ENCODE measurements at places on chromosomes 5 and 9.

GRCh38 chr5:98468188-98468869 lies 305.1 kb upstream of the RGMB start:
- peak; percentile 71 for DNase-seq

DNA sequence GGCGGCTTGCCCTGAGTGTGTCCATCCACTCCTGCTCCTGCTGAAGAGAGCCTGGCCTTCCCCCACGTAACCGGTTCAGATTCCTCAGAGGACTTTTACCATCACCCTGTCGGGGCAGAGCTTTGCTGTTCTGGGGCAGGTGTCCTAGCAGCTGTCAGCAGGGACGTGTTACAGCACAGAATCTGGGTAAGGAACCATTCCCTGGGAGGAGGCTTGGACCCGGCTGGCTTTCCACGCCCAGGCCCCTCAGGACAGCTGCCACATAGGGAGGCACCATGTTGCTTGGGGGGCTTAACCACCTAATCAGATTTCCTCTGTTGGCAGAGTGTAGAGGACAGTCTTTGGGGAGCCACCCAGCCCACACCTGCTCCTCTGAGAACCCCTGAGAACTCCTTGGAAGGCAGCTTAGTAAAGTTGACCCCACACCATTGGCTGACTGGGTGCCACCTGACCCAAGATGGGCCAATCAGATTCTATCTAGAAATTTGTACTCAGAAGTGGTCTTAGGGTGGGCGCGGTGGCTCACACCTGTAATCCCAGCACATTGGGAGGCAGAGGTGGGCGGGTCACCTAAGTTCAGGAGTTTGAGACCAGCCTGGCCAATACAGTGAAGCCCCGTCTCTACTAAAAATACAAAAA lies 23.3 kb upstream of the EEIG1 start:
- DNase-seq: no peak

GRCh38 chr5:76406673-76407072 lies 3.6 kb downstream of the IQGAP2 start:
- DNase-seq: no peak

DNA sequence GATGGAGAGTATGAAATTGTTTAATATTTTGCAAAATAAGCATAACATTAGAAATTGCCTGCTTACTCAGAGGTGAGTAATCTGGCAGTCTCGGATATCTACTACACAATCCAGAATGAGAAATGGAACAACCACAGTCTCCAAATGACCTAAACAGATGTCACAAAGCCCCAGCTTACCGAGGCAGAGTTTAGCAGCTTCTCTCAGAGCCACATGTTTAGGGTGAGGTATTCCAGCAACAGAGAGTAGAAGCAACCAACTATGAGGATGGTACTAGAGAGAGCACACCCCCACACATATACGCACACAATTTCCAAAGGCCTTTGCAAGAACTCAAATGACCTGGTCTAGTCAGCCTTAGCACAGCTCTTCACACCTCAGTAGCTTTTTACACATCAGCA lies 122.7 kb upstream of the LPAR1 start:
- peak; percentile 6 for DNase-seq

DNA sequence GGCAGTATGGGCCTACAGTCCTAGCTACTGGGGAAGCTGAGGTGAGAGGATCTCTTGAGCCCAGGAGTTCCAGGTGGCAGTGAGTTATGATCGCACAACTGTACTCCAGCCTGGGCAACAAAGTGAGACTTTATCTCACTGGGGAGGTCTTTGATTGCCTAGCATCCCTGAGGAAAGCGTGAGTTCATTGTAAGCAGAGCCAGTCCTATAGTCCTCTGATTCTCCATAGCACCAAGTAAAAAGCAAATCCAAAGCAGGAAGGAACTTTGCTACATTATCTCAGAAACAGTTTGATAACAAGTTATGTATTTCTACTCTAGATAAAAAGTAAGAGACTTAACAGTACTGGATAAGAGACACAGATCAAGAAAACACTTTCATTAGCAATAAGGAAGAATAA lies 37.6 kb downstream of the ANKRD31 start:
- no peak for DNase-seq

DNA sequence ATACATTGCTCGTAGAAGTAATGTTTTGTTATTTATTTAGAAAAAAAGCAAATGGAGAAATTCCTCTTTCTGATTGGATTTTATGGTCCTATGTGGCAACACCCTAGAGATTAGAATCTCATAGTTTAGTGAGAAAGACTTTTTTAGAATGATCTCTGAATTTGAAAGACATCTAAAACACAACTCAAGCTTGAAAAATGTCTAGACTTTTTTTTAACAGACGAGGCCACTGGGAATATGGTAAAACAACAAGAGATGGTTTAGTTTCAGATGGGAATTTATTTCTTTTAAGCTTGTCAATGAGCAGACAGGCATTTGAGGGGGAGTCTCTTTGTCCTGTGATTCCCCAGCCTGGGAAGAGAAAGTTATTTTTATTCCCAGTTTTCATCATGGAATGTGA lies 122.1 kb downstream of the NTRK2 start:
- no peak for DNase-seq

GRCh38 chr5:169039592-169039991 lies 261.3 kb downstream of the SLIT3 start:
- DNase-seq: no peak

DNA sequence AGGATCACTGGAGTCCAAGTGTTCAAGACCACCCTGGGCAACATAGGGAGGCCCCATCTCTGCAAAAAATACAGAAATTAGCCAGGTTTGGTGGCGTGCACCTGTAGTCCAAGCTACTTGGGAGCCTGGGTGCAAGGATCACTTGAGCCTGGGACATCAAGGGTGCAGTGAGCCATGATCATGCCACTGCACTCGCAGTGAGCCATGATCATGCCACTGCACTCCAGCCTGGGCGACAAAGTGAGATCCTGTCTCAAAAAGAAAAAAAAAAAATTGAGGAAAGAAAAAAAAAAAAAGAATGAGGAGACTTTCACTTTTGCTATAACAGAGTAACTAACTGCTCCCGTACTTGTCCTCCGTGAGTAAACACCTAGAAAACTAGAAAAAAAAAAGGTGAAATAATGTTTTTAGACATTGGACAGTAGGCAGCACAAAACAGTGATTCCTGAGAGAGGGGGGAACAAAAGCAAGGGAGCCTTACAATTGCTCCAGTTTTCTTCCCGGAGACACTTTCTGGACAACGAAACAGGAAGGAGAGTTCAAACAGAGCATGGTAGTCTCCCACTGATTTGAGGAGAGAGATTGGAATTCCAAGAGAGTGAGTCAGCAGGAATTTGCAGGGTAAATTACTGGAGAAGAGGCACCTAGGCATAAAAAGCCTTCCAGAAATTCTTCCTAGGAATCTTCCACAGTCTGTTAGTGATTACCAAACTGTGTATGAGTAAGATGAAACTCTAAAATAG lies 6.9 kb upstream of the ZBTB5 start:
- peak; percentile 63 for DNase-seq

DNA sequence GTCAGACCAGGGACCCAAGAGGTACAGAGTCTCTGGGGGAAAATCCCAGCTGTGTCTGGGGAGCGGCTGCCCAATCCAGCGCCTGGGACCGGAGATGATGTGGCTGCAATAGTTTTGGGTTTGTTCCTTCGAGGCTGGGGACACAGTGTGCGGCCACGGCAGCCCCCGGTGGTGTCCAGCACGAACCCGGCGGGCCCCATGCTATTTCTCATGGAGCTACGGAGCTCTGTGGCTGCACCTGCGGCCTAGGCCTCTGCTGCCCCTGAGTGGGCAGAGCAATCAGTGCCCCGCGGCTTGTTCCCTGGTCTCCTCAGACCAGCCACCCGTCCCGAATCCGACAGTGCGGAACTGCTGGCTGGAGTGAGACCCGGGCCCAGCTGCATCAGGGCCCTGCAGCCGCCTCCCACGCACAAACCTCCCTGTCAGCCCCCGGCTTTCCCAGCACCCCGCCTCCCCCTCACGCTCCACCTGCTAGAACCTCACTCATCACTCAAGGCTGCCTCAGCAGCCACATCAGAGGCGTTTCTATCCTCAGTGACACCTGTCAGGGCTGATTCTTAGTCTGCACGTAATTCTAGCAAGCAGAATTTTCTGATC lies 29.0 kb downstream of the SARDH start:
- DNase-seq: no peak
